ENCODE measurements at places on chromosomes 5 and 9.

DNA sequence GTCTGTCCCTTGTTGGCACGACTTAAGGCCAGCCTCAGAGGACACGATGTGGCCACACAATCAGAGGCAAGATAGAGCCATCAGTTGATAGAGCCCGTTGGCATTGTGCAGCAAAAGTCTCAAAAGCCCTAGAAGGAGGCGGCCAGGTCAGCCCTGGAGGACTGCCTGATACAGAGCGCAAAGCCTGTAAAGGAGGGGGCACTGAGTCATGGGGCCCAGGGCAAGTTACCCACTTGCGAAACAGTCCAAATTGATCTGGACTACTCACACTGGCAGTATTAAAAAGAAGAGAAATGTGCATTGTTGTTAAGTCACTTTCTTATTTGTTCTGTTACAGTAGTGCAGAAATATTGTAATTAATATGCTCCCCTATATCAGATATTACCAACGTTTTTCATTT lies 51.5 kb downstream of the KLF9 start:
- no peak for DNase-seq

DNA sequence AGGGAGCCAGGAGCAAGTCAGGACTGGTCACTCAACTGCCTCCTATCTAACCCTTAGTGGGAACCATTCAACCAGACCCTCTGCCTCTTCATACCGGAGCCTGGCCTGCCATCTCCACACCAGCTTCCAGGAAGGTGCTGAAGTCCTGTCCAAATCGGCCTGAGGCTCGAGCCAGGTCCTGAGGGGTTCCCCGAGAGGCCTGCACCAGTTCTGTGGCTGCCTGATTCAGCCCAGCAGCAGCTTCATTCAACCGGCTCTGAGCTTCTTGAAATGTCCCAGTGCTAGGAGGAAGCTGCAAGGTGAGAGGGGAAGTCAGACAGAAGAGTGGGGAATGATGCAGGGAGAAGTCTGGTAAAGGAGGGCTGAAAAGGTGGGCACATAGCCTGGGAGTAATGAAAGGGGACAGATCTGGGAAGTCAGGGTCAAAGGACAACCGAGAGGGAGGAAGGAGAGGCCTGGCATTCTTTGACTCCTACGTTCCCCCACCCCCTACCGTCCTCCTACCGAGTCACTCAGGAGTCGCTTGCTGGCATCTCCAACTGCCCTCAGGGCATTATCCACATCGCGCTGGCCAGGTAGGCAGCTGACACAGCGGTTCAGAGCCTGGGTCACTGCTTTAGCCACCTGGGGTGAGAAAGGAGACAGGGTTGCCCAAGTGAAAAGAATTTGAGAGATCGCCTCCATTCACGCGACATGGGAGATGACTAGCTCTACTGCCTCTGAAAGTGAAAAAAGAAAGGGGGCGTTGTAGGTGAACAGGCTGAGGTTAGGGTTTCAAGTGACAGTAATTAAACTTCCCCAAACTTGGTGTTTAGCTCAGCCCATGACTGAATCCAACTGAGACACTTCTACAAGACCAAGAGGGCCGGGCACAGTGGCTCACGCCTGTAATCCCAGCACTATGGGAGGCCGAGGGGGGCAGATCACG lies 20.2 kb downstream of the TLN1 start:
- no peak for DNase-seq

DNA sequence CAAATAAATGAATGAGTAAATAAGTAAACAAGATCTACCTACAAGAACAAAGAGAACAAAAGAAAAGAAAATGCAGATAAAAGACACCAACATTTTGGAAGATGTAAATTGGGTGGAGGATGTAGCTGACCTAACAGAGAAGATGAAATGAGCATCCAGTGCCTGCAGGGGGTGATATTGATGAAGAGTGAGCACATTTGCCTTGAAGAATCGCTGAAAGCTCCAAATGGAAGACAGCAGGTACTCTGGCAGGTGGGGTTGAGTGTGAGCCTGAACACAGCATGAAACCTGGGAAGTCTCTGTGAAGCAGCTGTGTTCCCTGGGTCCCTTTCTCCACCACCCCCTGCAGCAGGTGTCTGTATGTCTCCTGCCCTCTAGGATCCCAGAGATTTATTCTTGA lies 125.6 kb downstream of the NXNL2 start:
- no peak for DNase-seq

DNA sequence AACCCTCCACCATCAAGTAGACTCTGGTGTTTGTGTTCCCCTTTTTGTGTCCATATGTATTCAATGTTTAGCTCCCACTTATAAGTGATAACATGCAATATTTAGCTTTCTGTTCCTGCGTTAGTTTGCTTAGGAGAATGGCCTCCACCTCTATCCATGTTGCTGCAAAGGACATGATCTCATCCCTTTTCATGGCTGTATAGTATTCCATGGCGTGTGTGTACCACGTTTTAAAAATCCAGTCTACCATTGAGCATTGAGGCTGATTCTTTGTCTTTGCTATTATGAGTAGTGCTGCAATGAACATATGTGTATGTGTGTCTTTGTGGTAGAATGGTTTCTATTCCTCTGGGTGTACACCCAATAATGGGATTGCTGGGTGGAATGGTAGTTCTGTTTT lies 140.1 kb downstream of the BASP1 start:
- no peak for DNase-seq

DNA sequence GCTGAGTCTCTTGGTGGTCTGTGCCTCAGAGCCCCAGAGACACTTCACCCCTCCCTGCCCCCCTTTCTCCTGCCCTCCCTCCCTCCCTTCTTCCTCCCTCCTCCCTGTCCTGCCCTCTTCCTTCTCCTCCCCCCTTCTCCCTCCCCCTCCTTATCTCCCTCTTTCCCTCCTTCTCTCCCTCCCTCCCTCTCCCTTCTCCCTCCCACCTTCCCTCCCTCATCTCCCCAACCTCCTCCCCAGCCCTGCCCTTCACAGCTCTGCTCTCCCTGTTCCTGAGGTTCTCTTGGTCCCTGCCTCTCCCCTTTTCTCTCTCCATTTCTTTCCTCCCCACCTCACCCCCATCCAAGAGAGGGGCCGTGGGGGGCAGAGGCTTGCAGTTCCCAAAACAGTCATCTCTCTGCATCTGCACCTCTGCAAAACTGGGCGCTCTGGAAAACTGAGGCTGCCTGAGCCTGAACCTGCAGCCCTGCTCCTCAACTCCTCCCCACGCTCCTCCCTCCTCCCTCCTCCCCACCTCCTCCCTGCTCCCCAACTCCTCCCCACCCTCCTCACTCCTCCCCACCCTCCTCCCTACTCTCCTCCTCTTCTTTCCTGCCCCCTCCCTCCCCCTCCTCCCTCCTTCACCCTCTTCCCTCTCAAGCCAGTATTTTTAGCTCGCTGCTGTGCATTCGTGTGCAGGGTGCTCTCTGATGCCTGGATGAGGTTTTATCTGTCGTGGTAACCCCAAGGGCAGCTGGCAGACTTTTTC lies 219.1 kb downstream of the C9orf50 start:
- DNase-seq: no peak
